HCEC 1CT (cell line): ENCODE measurements at places on chromosomes 12 and 14.

- DNase-seq = no peak
Measured at GRCh38 chr14:52741865-52742264, 11.9 kb downstream of the STYX start.

DNA sequence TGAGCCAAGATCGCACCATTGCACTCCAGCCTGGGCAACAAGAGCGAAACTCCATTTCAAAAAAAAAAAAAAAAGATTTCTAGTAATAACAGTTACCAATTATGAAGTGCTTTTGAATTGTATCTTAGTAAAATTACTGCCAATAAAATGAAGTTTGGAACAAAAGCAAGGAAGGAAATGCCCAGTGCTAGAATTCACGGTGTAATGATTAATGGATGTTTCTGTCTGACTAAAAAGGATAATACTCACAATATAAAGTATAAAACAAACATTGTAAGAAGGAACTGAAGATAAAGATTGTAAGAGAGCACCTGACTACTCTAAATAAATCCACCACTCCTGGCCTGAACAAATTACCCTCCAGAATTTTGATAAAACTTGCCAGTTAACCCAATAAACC is 4.0 kb downstream of the TMEM116 start:
- no peak for DNase-seq

DNA sequence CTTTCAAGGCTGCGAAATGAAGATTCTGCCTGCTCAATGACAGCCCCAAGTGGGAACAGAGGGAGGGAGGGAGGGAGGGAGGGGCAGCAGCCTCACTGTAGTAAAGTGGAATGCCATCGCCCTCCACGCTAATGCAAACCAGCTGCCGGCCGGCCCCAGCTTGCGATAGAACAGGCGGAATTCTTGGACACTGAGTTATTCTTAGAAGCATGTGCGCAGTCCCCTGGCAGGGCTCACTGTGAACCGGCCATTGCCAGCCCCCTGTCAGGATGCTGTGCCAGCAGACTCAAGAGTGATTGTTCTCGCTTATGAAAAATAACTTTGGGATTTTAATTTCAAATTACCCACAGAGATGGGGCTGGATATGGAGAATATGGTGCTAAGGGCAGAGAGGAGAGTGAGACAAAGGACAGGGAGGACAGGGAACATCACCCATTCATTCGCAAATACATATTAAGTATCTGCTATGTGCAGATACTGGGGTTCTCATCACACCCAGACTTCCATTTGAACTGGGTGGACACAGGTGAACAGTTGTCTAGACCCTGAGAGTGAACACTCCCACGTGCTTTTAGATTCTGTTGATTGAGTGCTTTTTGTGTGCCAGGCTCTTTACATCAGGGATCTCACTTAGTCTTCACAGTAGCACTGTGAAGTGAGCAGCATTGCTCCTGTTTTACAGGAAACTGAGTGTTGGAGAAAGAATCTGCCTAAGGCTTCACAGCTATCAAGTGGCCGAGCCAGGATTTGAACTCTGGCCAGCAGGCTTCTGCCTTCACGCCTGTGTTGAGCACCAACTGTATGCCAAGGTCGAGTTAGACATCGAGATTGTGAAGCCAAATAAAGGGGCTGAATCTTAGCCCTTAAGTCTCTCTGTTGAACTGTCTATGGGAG is 192.9 kb downstream of the C12orf75 start:
- DNase-seq = peak; percentile 80

GRCh38 chr12:104090685-104091084 is 26.4 kb downstream of the HCFC2 start:
- no peak for DNase-seq

- DNase-seq = no peak
Measured at GRCh38 chr14:98689951-98690350, 582.0 kb downstream of the BCL11B start.

- DNase-seq = no peak
Measured at GRCh38 chr14:104977008-104977680, 1.0 kb downstream of the AHNAK2 start.

GRCh38 chr12:15423629-15424028 is 101.3 kb downstream of the PTPRO start:
- DNase-seq = peak; percentile 83

DNA sequence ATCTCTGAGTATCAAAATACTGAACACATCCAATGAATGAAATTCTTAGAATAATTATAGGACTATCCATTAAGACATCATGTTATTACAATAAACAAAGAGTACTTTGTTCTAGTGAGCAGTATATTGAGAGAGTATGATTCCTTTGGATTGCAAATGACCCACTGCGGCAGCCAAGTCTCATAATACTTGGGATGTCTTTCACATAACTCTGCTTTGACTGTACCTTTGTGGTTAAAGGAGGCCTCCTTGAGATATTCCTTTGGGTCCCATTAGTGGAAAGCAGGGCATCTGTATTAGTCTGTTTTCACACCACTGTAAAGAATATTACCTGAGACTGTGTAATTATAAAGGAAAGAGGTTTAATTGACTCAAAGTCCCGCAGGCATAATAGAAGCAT is 593.8 kb downstream of the TRHDE start:
- DNase-seq = no peak

DNA sequence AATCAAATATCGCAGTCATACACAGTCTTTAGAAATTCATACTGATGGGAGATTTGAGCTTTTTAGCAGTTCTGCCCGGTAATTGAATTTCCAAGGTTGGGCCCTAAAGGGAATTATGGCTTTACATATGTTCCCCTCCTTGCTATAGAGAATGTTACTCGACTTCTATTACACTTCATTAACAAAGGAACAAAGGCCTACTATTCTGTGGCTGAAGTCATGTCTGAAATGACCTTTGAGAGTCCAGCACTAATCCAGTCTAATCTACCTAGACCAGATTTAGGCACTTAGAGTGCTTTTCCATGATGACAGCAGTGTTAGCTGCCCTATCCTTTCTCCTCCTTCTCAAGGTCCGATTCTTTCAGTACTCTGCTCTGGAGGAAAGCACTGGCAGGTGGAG is 305.3 kb downstream of the MED13L start:
- no peak for DNase-seq

- no peak for DNase-seq
Measured at GRCh38 chr12:117032593-117033381, 66.4 kb downstream of the TESC start.

- no peak for DNase-seq
Measured at GRCh38 chr12:42510823-42511222, 78.7 kb downstream of the PRICKLE1 start.

DNA sequence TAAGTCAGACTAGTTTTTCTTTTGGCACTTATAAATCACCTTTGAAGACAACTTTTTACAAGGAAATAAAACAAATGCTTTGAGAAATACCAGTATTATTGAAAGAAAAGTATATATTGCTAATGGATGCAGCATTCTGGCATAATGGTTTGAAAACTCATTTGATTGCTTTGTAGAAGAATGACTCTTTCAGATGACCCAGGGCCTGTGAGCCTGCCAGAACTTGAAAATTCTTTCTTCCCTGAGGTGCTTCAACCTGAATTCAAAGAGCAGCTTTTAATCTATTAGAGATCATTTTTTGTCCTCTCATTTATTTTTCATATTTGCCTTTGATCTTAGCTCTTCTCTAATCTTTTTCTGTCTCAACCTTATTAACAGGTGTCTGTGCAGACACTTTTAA is 87.4 kb downstream of the LRRK2 start:
- no peak for DNase-seq

- DNase-seq = no peak
Measured at GRCh38 chr14:99057576-99058083, 214.4 kb downstream of the BCL11B start.

- peak; percentile 23 for DNase-seq
Measured at GRCh38 chr12:85155791-85156190, 119.6 kb downstream of the LRRIQ1 start.

GRCh38 chr12:101829639-101830366 is 956 bp downstream of the GNPTAB start:
- DNase-seq = no peak

GRCh38 chr12:26379777-26380467 is 184.5 kb downstream of the SSPN start:
- no peak for DNase-seq

DNA sequence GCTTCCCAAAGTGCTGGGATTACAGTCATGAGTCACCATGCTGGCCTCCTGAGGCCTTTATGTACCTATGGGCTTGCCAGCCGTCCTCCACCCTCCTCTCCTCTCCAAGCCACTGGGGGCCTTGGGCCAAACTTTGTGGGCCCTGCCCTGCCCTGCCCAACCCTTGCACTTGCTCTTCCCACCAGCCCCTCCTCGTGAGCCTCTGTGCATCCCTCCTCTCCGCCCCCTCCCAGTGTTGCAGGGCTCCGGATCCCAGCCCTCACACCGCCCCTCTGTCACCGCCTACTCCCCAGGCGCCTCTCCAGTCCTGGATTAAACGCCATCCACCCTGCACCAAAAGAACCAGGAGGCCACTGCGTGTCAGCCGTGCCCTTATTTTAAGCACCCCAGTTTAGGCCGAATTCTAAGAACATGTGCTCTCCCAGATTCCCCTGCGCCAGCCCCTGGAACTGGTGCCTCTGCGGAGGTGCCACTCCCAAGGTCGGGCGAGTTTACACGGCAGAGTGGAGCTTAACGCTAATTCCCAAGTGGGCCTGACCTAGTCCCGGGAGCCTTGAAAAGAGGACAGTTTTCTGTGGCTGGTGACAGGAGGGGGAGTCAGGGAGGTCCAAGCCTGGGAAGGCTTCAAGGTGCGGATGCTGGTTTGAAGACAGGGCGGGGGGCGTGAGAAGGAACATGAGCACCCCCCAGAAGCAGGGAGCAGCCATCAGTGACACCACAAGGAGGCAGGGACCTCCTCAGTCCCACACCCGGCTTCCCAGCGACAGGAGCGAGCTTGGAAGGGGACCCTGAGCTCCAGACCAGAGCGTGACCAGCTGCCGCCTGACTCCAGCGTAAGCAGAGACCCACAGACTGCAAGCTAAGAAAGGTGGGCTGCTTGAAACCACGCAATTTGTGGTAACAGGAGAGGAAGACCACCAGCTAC is 21.2 kb upstream of the CDCA4 start:
- no peak for DNase-seq

DNA sequence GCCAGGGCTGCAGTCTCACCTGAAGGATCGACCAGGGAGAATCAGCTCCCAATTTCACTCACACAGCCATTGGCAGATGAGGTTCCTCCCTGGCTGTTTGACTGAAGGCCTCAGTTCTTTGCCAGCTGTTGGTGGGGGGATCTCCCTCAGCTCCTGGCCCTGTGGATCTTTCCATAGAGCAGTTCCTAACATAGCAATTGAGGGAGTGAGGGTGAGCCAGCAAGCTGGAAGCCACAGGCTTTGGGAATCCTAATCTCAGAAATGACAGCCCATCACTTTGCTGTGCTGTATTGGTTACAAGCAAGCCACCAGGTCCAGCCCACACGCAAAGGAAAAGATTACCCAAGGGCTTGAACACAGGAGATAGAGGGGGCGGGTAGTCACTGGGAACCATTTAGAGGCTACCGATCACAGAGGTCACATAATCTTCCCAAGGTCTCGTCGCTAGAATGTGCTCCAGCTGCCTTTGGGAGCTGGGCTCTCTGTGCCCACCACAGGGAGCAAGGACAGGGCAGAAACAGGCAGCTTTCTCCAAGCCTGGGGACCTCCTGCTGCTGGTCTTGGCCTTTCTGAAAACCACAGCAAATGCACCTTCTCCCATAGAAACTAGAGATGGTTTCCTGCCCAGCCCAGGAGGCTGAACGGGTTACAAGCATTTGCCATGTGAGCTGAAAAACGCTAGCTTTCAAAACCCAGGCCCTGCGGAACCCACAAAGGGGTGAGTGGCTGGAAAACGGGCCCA is 4.6 kb upstream of the OTUB2 start:
- DNase-seq = no peak

DNA sequence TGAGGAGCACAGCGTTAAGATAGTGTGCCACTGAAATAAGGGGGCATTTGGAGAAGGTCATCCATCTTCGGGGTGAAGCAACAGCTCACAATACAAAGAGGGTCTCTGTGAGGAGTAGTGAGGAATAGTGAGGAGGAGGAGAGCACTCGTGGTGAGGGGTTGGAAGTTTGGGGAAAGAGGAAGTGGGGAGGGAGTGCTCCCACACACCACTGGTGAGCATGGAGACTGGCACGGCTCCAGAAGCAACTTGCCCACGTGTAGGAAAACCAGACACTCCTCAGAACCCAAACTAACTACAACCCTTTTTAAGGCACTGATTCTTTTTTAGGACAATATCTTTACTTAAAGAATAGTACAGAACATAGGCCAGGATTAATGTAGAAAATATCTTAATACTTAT is 48.9 kb downstream of the GALNT8 start:
- no peak for DNase-seq
